ENCODE measurements at places on chromosomes 5 and 9.

GRCh38 chr9:124765439-124765835 lies 5.7 kb downstream of the NR6A1 start:
- no peak for DNase-seq

DNA sequence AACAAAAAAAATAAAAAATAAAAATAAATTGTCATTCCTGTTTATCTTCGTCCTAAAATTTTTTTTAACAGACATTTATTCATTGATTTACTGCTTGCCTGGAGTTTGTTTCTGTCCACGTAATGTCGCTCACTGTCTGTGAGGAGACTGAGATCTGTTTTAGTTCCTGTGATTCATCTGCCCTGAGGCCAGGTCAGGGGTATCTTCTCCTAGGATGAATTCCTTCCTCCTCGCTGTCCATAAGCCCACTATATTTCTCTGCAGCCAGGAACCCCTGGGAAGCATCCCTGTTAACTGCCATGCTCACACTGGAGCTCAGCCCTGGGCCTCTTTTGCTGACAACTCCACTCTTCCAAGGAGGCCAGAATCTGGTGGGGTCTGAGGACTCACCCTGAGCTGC lies 682.0 kb downstream of the MTRR start:
- DNase-seq, result no peak

- no peak for DNase-seq
Measured at GRCh38 chr9:9893837-9894236, 719.0 kb downstream of the PTPRD start.

GRCh38 chr5:78983601-78984438 lies 1.3 kb downstream of the ARSB start:
- no peak for DNase-seq

GRCh38 chr5:3009605-3010004 lies 258.1 kb upstream of the IRX2 start:
- no peak for DNase-seq

- DNase-seq, result no peak
Measured at GRCh38 chr9:36306471-36307306, 48.4 kb upstream of the GNE start.

DNA sequence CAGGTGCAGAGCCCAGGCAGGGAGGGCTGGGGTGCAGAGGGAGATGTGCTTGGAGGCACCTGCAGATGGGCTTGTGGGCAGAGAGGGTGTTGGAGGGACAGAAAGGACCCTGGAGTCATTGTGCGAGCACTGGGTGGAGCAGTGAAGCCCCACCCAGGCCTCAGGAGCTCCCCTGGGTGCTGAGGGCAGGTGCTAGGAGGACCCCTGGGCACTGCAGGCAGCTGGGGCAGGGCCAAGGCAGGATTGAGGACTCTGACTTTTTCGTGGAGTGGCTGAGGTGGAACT lies 10.3 kb upstream of the SLC6A18 start:
- no peak for DNase-seq

DNA sequence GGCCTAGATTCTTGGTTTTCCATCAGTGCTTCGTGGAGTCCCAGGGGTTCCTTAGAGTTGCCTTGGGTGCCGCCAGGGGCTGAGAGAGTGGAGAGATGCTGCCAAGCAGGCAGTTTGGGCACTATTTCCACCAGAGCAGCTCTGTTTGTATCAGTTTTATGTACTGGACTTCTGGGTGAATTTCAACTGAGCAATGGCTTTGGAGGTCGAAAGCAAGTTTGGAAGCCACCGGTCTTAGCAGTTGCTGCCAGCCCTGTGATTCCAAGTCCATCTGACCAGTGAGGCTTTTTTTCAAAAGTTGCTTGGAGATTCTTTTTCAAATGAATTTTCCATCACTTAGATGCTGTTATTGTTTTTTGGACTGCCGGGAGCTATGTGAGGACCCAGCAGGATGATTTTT lies 68.5 kb downstream of the ANGPTL2 start:
- DNase-seq, result no peak

DNA sequence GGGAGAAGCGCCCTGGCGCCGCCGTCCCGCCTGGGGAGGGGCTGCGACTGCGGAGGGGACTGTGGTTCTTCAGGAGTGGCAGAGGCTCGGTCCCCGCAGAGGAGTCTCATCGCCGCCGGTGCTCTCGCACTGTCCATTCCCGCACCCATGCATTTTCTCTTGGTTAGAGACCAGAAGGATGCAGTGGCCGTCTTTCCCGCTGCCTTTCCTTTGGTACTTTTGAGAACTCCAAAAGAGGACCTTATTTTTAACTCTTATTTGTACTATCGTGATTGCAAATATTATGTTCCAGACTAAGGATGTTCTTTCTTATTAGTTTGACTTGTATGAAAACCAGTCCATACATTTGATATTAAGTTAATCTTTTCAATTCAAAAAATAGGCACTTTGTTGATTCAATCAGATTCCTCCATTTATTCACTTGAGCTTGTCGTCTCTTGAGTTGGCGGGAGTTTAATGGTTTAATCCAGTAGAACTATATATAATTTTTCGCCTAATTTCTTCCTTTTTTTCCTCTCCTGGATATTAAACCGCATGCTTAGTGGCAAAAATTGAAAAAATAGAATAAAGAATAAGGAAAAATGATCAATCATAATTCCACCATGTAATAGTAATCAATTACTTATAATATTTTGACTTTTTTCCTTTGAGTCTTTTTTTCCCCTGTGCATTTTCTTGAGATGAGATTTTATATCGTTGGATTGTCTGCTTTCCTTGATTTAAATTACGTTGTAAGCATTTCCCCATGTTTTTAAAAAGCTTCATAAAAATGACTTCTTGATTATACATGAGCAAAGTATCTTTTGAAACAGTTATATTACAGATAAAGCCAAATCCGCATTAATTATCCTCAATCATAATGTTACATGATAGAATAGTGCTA lies 861 bp downstream of the ZFYVE16 start:
- no peak for DNase-seq

GRCh38 chr9:114037961-114038723 lies 40.0 kb downstream of the AMBP start:
- DNase-seq, result no peak

- DNase-seq, result no peak
Measured at GRCh38 chr9:70053864-70054263, 10.2 kb downstream of the MAMDC2 start.

DNA sequence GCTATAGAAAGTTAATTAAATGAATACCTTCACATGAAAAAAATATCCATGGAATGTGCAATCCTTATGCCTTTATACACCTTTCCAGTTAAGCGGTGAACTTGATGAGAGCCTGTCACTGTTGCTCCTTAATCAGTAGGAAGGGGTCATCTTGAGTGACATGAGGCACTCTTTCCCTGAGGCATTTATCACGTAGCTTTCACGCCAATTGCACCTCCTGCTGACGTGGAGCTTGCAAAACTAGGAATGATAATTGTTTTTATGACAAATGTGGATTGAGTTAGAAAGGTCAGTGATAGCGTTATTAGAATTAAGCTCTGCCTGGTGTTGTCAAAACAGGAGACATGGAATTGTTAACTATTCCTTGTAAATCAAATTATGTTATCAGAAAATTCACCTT lies 79.7 kb downstream of the SLF1 start:
- DNase-seq, result no peak

- no peak for DNase-seq
Measured at GRCh38 chr5:35884773-35885172, 28.1 kb downstream of the IL7R start.

DNA sequence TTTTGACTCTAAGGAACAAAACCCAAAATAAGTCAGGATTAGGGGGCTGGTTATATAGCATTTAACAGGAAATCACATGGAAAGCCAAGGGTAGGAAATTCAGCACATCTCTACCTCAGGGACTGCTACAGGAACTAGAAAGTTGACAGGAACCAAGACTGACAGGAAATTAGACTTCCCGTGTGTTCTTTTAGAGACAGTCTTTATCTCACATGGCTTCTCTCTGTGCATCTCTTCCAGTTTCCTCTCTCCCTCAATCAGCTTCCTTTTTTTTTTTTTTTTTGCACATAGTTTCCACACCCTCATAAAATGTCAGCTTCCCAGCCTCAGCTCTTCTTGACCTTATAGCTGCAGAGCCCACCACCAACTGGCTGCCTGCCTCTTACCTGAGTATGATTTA lies 4.8 kb downstream of the RECK start:
- no peak for DNase-seq

GRCh38 chr9:89598926-89599325 lies 5.9 kb upstream of the GADD45G start:
- DNase-seq, result no peak

DNA sequence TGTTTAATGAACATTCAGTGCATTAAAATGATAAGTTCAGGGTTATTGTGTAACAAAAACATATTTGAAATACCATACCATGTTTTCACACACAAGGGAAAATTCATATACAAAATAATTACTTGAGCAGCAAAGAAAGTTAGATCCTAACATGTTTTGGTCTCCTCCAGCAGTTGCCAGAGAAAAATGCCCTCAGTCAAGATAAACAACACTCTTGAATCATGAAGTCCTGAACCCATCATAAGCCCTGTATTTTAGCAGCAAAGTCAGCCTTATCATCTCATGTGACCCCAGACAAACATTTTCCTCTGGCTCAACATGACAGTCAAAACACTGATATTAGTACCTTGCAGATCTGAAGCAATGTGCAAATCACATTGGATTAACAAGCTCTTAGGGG lies 1541.1 kb upstream of the WWC1 start:
- no peak for DNase-seq

- no peak for DNase-seq
Measured at GRCh38 chr9:27022920-27023319, 17.4 kb upstream of the LRRC19 start.

DNA sequence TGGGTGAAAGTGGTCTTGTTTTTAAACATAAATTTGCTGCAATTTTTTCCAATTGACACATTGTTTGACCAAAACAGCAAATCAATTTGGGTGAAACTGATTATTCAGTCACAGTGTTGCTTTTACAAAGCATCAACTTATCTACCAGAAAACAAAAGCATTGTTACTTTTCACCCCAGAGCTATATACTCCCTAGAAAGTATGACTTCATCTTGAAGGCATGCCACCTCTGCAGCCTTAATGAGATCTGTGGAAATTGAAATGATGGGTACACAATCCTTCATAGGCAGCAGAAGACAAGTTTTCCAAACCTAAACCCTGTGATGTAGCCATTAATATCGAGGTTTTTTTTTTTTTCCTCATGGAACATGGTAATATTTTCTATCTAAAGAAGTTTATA lies 615.9 kb downstream of the CHSY3 start:
- DNase-seq, result no peak

DNA sequence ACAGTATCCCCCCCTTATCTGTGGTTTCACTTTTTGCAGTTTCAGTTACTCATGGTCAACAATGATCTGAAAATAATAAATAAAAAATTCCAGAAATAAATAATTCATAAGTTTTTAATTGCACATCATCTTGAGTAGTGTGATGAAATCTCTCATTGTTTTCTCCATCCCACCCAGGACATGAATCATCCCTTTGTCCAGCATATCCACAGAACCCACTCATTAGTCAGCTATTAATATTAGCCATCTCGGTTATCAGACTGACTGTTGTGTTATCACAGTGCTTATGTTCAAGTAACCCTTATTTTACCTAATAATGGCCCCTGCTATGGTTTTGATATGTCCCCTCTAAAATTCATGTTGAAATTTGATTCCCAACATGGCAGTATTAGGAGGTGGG lies 40.7 kb downstream of the FAM114A2 start:
- DNase-seq, result no peak

GRCh38 chr5:96984506-96985192 lies 48.8 kb downstream of the LNPEP start:
- no peak for DNase-seq

GRCh38 chr5:163540696-163541095 lies 35.3 kb downstream of the MAT2B start:
- no peak for DNase-seq

DNA sequence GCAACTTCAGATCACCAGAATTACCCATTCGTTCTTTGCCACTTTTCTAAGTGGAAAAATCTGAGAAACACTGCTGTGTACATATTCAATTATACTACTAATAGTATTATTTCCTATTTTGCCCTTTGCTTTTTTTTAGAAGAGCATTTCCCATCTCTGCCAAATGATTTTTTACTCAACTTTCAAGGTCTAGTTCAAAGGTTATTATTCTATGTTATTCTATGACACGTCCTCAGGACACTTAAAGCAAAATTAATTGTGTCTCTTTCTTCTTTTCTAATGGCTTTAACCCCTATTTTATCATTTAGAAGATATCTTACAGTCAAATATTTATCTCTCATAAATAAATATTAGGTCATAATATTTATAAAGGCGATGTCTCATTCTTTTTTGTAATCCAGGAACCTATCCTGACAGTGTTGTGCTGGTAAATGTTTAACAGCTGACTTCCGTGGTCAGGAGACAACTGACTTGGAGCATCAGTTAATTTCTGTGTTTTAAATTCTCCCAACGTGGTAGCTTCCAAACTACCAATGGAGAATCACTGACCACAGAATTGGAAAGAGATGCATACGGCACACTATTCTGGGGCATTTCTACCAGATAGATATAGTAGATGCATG lies 375.2 kb downstream of the ARRDC3 start:
- no peak for DNase-seq

DNA sequence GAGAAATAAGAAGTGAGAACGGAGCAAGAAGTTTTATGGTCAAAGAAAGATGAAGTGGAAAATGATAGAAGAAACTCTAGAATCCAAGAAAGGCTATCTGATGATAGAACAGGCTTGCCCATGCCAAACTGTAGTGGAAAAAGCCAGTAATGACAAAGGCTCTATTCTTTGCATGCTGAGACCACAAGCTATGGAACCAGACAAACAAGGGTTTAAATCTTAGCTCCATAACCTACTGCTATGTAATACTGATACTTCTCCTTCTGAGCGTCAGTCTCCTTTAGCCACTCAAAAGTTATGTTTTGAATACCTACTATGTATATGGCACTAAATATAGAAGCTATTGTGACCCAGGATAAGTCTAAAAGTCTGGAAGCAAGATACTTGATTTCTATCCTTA lies 51.2 kb upstream of the TRIM32 start:
- no peak for DNase-seq

DNA sequence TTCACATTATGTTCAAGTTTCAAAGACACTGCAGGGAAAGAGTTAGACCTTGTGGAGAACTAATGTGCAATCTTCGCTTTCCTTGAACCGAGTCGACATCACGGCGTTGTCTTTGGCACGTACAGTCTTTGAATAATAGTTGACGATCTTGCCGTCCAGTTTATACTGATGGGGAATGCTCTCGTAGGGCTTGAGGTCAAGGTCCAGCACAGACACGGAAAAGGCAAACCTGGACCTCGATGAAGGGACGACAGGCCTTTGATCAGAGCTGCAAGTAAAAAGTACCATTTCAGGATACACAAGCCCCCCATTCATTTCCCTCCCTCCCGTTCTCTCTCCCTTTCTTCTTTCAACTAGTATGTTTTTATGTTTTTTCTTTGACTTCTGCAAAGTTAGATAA lies 54.1 kb downstream of the IPPK start:
- DNase-seq, result no peak

GRCh38 chr5:158275511-158275910 lies 416.6 kb upstream of the CLINT1 start:
- DNase-seq, result no peak

GRCh38 chr5:156640691-156641241 lies 209.3 kb upstream of the PPP1R2B start:
- no peak for DNase-seq

Measured in stimulated activated CD4-positive, alpha-beta T cell treated with anti-CD3 and anti-CD28 coated beads, Interleukin-1b, Interleukin-23, amount 100 ng/mL, for 1 hour (primary cell).